CMK (cell line): ENCODE measurements at places on chromosomes 5 and 9.

- no peak for DNase-seq
Measured at GRCh38 chr5:67095346-67096171, 101.0 kb downstream of the CD180 start.

- DNase-seq, result no peak
Measured at GRCh38 chr9:112059145-112059965, 115.7 kb downstream of the SUSD1 start.

GRCh38 chr5:127184851-127185250 lies 105.7 kb upstream of the MEGF10 start:
- DNase-seq, result no peak

DNA sequence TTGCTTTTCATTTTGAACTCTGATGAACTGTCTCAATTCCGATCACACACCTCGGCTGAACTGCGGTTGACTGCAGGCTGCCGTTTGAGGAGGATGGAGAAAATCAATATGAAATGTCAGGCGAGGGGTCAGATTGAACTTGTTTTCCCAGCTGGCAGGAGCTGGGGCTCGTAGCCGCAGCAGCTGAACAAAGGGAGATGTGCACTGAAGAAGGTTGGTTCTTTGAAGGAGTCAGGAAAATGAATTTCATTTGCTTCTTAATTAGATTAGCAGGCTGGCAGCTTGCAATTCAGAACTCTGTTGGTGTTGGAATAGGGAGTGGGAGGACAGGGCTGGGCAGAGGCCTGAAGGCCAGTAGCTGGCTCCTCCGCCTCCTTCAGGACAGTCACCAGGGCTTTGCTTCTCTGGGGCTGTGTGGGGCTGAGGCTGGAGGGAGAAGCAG lies 117.4 kb upstream of the GPR151 start:
- no peak for DNase-seq
